ENCODE measurements at places on chromosomes 16 and 17.

GRCh38 chr17:33611532-33611931 lies 318.4 kb upstream of the ASIC2 start:
- no peak for DNase-seq

- DNase-seq: no peak
Measured at GRCh38 chr16:90057738-90058173, 19.4 kb downstream of the PRDM7 start.

GRCh38 chr17:80921741-80922579 lies 69.7 kb upstream of the CHMP6 start:
- no peak for DNase-seq

GRCh38 chr16:67112591-67113399 lies 3.1 kb downstream of the PHAF1 start:
- no peak for DNase-seq

DNA sequence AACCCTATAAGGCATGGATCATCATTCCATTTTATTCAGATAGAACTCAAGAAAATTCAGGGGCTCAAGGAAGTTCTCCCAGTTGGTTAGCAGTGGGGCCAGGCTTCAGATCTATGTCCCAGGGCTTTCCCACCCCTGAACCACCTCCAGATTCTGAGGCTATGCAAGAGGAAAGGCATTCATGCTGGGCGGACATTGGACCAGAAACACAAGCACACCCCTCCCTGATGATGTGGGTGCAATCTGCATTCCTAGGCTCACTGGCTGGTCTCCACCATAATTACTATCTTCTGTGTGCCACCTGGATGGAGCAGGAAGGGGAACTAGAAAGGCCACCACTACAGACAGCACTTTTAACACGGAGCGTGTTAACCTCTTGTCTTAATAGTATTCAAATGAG lies 63.2 kb upstream of the ASIC2 start:
- DNase-seq: no peak

GRCh38 chr16:51125992-51126391 lies 25.1 kb downstream of the SALL1 start:
- DNase-seq: no peak

DNA sequence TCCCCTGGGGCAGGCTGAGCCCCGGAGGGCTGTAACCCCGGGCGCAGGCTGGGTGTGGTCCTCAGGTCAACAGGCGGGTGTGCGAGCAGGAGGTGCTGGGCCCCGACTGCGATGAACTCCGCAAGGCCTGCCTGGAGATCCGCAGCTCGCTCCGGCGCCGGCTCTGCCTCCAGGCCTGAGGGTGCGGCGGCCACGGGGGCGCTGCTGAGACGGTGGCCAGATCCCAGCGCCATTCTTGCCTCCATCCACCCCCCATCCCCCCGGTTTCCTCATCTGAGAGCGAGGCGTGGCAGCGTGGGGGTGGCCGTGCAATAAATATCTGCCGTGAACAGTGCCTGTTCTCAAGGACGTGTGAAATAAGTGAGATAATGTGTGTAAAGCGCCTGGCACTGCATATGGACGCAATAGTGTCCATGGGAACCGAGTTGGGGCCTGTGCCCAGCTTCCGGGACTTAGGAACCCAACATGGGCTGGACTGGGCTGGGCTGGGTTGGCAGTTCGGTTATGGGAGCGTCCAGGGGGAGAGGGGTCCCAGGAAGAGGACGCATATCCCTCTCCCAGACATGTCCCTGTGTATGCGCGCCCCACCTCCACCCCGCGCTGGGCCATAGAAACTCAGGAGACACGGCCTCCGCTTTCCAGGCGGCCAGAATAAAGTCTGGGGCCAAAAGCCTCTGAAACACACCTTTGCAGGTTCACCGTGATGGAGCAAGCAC lies 15.0 kb downstream of the ZNF213 start:
- DNase-seq: no peak

- peak; percentile 75 for DNase-seq
Measured at GRCh38 chr16:57801098-57801808, 1.0 kb downstream of the KIFC3 start.

DNA sequence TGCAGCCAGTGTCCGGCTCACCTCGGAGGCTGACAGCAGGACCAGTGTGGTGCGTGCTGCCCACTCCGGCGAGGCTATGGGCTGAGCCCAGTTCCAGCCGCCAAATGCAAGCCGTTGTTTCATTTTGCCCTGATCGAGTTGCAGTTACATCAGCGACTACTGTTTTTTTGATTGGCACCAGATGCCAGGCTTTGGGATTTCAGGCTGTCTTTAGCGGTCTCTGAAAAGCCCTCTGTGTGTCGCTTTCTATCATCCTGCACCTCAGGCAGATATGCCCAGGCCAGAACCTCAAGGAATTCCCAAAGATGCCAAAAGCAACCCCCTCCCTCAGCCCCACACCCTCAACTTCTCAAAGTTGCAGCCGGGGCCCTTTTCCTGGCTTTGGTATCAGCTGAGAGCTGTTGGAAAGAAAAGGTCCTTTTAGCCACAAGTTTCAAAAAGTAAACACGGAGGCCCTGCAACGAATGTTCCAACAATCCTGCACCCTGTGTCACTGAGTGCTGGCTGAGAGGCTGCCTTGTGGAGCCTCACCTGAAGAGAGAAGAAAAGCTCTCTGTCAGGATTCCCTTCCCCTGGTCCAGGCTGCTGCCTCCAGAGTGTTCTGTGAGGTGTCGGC lies 58.9 kb downstream of the WWP2 start:
- DNase-seq: no peak

GRCh38 chr16:89958068-89958467 lies 9.5 kb downstream of the DEF8 start:
- peak; percentile 85 for DNase-seq

DNA sequence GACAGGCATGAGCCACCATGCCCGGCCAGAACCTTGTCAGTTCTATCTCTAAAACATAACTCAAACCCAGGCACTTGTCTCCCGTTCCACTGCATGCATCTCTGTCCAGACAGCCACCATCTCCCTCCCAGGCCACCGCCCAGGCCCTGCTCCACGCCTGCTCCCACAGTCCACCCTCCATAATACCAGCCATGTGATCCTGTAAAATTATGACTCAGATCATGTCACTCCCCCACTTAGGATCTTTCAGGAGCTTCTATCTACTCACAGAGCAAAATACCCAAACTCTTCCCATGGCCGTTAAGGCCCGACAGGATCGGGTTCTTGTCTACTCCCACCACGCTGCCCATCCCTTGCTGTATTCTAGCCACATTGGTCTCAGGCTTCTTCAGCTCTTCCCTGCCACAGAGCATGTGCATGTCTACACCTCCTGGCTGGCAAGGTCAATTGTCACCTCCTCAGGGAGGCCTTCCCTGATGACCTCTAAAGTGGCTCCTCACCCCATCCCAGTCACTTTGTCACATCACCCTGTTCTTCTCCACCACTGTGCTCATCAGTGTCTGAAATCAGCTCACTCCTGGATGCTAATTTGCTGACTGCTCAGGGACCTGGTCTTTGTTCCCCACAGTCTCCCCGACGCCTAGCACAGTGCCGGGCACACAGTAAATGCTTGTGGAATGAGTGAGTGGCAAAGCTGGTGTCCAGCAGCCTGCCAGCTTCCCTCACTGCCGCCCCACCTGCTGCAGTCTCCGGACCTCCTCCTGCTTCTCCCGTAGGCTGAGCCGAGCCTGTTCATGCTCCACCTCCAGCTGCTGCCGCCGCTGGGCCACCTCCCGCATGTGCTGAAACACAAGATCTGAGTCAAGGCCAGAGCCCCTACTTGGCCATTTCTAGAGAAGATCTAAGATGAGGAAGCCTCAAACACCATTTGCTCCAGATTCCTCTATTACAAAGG lies 6.7 kb downstream of the TSPOAP1 start:
- DNase-seq: peak; percentile 72

- no peak for DNase-seq
Measured at GRCh38 chr17:8941980-8942622, 23.4 kb downstream of the PIK3R5 start.

DNA sequence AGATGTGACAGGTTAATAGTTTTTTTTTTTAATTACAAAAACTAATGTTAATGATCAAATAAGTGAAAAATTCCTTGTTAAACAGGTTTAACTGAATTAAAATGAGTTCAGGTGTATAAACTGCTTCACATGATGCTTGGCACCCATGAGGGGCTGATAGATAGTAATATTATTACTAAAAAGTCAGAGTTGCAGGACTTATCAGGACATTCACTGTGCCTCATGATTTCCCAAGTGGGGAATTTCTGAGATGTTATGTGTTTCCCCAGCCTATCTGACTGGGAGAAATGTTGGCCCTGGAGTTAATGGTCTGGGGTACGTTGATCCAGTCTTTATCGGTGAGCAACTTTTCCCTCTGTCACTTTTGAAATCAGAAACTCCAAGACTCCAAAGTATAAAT lies 102.1 kb downstream of the PLCG2 start:
- no peak for DNase-seq

- DNase-seq: no peak
Measured at GRCh38 chr17:34527908-34528470, 51.4 kb upstream of the TMEM132E start.

- DNase-seq: no peak
Measured at GRCh38 chr17:68453991-68454665, 3.2 kb downstream of the WIPI1 start.

DNA sequence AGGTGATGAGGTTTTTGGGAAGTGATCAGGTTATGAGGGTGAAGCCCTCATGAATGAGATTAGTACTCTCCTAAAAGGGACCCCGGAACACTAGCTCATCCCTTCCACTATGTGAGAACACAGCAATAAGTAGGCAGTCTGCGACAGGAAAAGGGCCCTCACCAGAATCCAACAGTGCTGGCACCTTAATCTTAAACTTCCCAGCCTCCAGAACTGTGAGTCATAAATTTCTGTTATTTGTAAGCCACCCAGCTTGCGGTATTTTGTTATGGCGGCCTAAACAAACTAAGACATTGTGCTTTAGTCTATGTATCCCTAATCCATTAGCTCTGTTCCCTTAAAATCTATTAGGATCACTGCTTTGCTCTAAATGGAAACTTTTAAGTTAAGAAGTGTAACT lies 8.5 kb downstream of the SLFN12 start:
- no peak for DNase-seq

- DNase-seq: no peak
Measured at GRCh38 chr16:629833-630248, 944 bp upstream of the WFIKKN1 start.

GRCh38 chr16:29674188-29674587 lies 4.8 kb upstream of the QPRT start:
- no peak for DNase-seq

- no peak for DNase-seq
Measured at GRCh38 chr17:74079537-74080300, 123.8 kb upstream of the RPL38 start.

DNA sequence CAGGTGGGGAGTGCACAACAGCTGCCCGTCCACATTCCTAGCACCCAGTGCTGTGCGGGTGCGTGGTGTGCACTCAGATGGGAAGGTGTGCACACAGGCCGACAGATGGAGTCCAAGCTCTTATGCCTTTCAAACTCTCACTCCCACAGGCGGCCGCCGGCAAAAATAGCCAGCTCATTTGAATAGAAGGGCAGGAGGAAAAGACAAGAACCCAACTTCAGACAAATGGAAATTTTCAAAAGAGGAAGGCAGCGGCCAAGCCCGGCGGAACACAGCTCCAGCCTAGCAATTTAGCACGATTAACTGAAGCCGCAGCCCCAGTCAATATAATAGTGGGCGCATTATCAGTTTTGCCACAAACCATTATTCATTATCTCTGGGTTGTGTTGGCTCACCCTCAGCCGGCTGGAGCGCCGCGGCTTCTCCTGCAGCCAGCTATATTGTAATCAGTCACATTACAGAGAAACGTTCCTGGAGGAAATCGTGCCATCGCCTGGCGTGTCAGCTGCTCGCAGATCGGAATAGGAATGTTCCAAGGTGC lies 103.9 kb upstream of the SEC14L1 start:
- DNase-seq: no peak

DNA sequence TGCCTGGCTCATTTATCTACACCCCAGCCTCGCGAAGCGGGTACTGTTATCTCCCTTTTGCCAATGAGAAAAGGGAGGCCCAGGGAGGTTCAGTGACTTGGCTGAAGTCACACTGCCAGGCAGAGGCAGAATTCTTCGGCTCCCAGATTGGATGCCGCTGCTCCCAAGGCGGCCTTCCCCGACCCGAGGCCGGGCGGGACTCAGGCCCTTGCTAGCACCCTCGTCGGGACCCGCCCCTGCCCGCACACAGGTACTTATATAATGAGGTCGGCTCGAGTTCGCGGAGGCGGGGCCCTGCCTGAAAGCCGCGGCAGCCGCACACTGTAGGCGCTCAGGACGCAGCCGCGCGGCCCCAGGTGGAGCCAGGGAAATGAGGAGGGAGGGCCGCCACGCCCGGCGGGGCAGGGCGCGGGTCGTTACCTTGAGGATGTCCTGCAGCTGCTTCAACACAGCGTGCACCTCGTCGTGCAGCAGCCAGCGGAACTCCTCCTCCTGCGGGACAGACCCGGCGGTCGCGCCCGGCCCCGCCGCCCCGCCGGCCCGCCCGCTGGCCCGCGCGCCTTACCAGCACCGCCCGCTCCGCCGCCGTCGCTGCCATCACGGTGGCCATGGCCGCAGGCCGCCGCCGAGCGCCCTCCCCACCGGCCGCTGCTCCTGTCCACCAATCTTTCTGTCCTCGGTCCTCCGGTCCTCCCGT lies at the start of gene ROGDI:
ROGDI (minus strand) TSS at position 672 of the 697 bp plus-strand sequence; CDS start at position 610, 62 bp downstream.
- peak; percentile 70 for DNase-seq

DNA sequence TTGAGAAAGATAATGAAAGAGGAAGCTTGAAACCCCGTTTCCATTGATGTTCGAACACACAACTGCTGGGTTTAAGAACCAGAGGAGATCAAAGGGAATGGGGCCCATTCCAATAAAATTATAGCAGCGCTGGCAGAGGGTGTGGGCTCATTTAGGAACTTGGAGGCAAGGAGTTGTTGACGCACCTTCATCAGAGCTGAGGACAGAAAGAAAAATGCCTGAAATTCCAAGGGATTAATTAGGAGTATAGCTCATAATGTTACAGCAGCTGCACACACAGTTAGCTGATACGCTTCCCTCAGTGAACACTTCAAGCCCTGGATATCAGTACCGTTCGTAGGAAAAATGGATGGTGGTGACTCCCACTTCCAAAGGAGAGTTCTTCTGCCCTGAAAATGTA lies 127.2 kb downstream of the AXIN2 start:
- no peak for DNase-seq

DNA sequence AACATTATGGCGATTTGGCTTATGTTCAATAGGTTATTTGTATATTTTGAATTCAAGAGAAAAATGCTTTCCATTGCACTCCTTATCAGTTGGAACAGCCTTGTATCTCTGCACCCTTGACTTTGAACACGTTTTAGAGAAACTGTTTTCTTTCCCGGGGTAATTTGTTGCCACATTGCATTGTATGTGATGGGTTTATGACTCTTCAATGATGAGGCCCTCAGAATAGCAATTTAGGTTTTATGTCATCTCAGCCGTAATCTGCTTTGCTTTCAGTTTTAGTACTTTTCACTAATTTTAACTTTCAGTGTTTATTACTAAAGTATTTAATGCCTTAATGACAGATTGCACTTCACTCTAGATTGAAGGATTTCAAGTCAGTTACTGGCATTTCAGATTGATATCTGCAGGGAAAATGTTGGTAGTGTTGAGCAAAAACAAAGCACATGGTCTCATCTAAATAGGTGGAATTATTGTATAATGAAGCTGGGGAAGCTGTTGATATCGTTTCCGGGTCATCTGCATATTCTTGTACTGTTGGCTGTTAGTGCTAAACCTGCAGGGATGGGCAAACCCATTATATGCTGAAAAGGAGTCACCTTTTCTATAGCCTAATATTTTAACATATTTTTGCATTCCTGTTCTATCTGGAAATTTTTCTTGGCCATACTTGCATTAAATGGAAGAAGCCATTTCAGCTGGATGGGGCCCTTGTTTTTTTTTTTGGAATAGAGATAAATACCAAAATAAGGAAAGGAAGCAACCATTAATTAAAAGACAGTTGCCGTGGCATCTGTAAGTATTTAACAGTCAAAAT lies 2.0 kb downstream of the LUC7L3 start:
- no peak for DNase-seq

GRCh38 chr17:36877771-36878170 lies 59.5 kb upstream of the LHX1 start:
- DNase-seq: no peak
